ENCODE measurements at places on chromosomes 4 and X. TPM values are rescaled to one million over a fixed set of nuclear protein-coding genes. Genes with fewer than 3 reads are reported as not detected.

Gene DGKK
- total RNA-seq: not detected

Gene APELA
- total RNA-seq: not detected

Gene HSPA4L
- total RNA-seq: 2.6 TPM

DNA sequence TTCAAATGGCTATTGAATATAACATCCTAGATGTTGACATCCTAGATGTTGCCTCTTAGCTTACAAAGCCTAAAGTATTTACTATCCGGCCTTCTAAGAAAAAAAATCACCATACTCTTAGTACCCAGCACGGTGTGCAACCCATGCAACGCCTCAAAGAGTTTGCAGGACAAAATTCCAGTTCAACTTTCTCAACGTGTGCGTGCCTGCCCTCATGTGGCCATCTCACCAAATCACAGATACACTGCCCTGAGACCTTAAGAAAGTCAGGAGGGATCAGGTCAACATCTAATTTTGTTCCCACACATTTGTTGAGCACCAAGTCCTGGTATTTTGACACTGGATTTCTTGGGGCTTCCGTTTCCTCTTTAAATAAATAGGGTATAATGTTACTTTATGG lies 68.3 kb downstream of the CRMP1 start:
- DNase-seq: peak; percentile 15

DNA sequence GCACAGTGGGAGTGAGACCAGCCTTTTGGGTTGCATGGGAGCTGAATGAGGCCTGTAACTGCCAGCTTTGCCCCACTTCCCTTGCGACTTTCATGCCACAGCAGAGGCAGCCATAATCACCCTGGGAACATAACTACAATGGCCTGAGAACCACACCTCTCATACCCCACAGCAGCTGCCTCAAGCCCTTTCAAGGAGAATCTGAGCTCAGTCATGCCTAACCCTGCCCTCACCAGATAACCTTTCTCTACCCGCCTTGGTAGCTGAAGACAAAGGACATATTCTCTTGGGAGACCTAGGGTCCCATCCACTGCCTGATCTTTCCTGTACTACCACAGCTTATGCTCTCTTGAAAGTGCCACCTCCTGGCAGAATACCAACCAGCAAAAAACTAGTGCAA lies 599.9 kb upstream of the IGFBP7 start:
- DNase-seq: no peak

DNA sequence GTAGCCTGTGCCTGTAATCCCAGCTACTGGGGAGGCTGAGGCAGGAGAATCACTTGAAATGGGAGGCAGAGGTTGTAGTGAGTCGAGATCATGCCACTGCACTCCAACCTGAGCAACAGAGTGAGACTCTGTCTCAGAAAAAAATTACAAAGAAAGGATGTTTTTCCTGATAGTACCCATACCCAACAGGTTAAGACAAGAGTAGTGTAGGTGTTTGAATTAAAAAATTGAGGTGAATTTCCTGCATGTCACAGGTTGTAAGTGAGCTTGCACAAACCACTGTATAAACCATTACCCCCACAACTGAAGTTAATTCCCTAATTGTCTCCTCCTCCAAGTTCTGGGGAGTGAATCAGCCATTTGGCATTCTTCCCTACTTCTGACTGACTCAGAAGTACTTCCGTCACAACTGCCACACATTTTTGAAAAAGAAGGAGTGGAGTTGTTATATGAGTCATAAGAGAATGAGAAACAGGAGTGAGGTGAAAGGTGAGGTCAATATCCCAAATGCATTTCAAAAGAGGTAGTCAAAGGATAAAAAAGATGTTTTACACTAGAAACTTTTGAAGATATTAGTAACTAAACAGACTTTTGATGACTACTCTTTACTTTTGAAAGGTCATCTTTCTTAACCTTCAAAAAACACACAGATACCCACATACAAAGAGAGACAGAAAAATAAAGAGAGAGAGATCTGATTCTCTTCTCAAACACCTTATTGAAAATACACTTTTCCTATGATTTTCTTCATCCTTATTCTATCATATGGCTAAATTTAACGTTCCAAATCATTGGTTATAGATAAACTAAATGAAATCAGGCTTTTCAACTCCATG lies 134.5 kb downstream of the BTC start:
- DNase-seq: no peak

GRCh38 chr4:3168029-3168428 lies 80.9 kb upstream of the MSANTD1 start:
- DNase-seq: peak; percentile 27

DNA sequence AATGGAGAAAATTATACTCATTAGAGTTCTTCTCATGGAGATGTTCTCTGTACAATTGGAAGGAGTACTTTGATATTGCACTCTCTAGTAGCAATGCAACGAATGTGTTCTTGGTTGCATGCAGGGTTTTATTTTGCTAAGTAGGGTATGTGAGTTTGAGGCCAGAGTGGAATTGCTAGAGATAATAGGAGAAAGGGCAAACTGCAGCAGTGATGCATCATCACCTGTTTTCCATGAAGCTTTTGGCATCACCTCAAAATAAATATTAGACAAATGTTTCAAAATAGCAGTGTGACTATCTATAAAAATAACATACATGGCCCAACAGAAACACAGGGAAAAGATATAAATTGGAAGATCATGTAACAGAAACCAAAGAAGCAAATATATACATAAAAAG lies 93.3 kb downstream of the TIGD2 start:
- DNase-seq: no peak

- DNase-seq: peak; percentile 44
These were observed 733 bp upstream of the NAA15 start for GRCh38 chr4:139300431-139301112.

DNA sequence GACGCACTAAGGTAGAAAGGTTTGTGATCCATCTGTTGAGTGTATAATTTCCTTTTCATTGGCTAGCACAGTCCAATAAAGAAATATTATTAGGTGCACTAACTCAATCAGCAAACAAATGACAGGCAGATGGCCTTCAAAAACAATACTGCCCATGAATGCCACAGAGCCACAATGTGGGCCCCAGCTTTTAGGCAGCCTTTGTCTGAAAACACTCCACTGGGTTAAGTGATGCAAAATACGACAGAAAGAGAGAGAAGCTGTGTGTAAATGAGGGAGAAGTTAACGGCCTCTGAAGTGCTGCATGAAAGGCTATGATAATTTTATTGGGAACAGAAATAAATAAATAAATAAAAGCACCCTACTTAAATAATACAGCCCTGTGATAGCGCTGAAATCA lies 274.6 kb downstream of the NKX6-1 start:
- DNase-seq: no peak

DNA sequence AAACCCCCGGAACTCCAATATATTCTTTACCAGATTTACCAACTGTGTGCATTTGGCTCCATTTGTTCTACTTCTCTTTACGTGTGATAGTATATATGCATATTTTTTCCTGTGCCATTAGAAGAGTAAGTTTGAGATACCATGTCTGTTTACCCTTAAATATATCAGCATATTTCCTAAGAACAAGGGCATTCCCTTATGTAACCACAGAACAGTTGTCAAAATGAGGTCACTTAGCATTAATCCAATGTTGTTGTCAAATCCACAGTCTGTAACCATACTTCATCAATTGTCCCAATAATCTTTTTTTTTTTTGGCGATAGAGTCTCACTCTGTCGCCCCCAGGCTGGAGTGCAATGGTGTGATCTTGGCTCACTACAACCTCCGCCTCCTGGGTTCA lies 55.2 kb downstream of the TBC1D14 start:
- DNase-seq: no peak

- DNase-seq: no peak
These were observed 15.4 kb downstream of the IRAK1 start for GRCh38 chrX:154004315-154004714.

GRCh38 chrX:107978707-107979307 lies 3.4 kb downstream of the TEX13B start:
- no peak for DNase-seq

DNA sequence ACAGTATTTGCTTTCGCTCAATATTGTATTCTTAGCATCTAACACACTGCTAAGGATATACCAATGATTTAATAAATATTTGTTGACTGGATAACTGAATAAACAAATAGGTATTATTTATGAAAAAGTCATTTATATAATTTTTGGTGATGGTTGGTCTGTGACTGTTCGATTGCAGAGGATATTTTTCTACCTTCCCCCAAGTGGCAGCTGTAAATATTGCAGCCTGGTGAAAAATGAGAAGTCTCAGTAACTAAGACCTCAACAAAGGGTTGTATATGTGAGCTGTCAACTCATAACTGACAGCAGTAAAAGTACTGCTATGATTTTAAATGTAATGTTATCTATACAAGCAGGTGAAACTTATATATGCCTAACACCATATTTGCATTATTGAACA lies 36.0 kb downstream of the HTR2C start:
- no peak for DNase-seq

GRCh38 chrX:101028562-101028961 lies 23.3 kb downstream of the TRMT2B start:
- DNase-seq: no peak
